ENCODE measurements at places on chromosomes 2 and 18.

GRCh38 chr2:41024816-41025215 lies 572.9 kb upstream of the SLC8A1 start:
- no peak for DNase-seq

DNA sequence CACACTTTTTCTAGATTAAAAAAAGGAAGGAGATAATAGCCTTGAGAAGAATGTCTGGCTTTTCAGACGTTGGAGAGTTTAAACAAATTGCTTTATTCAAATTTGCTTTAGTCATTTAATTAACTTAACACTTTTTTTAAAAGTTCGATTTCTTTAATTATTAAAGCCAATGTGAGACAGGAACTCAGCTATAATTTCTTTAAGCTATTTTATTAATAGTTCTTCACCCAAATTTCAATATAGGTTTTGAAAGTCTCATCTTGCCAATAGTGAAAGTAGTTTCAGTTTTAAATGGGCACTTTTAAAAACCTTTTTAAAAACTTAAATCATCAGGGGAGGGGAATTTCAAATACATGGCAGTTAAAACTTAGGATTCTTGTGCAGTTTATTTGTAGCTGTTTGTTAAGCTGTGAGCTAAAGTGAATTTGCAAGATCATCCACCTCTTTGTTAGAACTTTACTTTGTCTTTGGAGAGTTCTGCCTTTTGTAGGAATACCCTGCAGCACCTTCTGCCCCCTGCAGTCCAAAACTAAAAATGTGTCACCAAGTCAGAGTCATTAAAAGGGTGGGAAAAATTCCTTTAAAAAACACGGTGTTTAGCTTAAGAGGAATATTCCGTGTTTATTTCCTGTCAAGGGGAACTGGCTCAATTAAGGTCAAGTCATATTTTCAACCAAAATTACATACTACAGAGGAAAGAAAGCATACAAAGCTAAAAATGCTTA lies 4.6 kb downstream of the TGIF1 start:
- no peak for DNase-seq

GRCh38 chr2:232894251-232894650 lies 24.2 kb downstream of the SNORC start:
- no peak for DNase-seq

DNA sequence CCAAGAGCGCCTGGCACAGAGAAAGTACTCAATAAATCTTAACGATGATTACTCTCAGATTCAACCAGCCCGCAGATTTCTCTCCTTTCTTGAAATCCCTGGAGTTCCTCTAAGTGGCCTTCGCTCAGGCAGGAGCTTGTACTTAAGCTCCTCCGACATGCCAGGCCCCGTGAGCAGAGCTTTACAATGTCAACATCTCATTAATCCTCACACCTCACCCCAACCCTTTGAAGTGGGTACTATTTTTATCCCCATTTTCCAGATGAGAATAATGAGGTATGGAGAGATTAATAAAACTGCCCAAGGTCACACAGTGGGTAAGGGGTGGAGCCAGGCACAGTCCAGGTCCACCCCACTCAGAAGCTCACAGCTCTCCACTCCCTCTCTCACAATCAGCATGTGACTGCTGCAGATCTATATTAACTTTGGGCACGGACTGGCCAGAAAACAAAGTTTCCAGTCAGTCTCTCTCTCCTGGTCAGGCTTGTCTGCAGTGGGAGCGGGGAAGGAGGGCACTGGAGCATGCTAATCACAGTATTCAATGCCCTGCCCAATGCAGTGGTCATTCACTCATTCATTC lies 18.0 kb downstream of the DNMT3A start:
- DNase-seq, result no peak

DNA sequence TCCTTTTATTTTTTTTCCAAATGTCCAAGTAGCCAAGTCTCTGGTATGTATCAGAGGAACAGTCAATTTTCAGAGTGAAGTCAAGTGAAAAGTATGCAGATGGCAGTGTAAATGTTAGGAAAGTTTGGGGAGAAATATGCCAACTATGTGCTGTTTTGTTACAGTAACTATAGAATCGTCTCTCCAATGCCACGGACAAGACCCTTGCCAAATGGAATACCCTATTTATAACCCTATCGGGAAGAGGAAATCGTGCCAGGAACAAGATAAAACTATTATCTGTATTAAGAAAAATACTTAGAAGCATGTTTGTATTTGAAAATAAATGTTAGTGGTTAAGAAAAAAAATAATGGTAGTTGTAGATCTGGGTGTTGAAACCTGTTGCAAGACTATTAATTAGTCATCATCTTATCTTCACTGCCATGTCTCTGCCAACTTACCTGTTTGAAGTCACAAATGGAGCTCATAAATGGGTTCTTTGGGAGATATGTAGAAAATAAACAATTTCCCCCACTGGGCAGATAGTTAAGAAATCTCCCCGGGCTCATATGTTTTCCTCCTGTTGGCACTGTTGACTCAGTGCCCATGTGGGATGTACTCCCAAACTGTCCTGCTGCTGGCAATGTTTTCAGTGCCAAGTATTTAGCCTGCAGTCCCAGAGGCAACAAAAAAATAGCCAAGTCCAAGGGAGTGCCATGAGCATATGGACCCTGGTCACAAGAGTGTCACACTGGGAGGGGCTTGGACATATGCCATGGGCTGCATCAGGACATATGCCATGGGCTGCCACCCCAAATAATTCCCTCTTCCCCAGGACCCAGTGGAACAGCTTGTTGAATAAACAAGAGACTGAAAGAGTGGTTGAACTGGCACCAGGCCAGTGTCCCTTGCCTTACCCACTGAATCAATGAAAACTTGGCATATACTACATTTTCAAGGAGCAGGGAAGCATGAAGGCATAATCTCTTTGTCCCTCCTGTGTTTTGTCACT lies 366.9 kb downstream of the OSR1 start:
- no peak for DNase-seq

DNA sequence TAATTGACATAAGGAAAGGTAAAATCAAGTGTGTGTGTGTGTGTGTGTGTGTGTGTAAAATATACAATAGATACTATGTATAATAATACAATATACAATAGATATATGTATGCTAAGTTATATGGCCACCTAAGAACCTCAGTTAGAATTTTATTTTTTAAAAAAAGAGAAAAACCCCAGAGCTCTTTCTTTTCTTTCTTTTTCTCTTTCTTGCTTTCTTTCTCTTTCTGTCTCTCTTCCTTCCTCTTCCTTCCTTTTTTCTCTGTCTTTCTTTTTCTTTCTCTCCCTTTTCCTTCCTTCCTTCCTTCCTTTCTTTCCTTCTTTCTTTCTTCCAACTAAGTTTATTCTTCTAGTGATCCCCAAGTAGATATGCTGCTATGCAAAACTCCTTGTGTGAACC lies 64.6 kb upstream of the FN1 start:
- DNase-seq, result no peak

Measured in glomerular endothelial cell (primary cell).